Muscle of leg (tissue), 16 donors: ENCODE measurements at places on chromosomes 2 and 18.

GRCh38 chr18:74963820-74964446 lies 245.0 kb downstream of the PTGR3 start:
- DNase-seq, result peak; percentile 73

- no peak for DNase-seq
Observed at GRCh38 chr2:66547118-66547517, 112.2 kb downstream of the MEIS1 start.

DNA sequence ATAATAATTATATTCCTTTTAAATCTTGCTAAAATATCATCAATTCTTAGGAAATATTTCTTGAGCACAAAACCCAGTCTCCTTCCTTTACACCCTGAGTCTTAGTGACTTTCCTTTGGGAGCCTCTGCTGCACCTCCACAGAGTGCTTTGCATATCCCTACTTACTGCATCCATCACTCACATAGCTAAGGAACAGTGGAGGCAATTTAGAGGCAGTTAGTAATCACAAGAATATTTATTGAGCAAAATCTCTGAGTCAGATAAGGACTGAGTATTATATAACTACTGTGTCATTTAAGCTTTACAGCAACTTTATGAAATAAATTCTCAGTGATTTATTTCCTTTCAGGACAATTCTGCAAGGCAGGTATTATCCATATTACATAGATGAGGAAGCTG lies 327.7 kb downstream of the TMX3 start:
- no peak for DNase-seq

- no peak for DNase-seq
Observed at GRCh38 chr2:126881591-126881990, 17.1 kb upstream of the TEX51 start.

- peak; percentile 94 for DNase-seq
Observed at GRCh38 chr2:160306985-160307384, 106.9 kb upstream of the ITGB6 start.

GRCh38 chr2:209943776-209944175 lies 58.7 kb upstream of the RPE start:
- no peak for DNase-seq

GRCh38 chr2:171524018-171524401 lies 1.7 kb downstream of the CYBRD1 start:
- DNase-seq, result peak; percentile 39

DNA sequence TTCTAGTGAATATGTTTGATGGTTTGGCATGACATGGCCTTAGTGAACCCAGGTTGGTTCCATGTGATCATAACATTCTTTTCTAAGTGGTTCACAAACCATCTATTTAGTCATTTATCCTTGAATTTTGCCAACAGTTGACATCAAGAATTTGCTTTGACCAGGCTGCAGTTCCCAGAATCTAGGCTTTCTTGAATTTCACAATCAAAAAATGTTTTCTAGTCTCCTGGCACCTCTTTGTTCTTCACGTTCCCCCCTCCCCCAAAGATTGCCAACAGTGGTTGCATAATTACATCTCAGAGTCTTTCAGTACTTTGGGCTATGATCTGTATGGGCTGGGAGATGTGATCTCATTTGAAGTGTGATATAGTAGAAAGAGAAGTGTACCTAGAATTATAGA lies 124.0 kb downstream of the GATA6 start:
- DNase-seq, result no peak

- DNase-seq, result no peak
Observed at GRCh38 chr2:127418300-127419111, at the start of gene PROC. Gene PROC (plus strand): TSS chr2:127418427. CDS start chr2:127419943, 1,516 bp downstream.
